ENCODE measurements at places on chromosomes 16 and 17. TPM values are rescaled to one million over a fixed set of nuclear protein-coding genes. Genes with fewer than 3 reads are reported as not detected.

Gene HNF1B
- not detected for polyA plus RNA-seq

Gene KIF19
- 0.36 TPM for polyA plus RNA-seq

Gene RAB26
- polyA plus RNA-seq, result 11.6 TPM

DNA sequence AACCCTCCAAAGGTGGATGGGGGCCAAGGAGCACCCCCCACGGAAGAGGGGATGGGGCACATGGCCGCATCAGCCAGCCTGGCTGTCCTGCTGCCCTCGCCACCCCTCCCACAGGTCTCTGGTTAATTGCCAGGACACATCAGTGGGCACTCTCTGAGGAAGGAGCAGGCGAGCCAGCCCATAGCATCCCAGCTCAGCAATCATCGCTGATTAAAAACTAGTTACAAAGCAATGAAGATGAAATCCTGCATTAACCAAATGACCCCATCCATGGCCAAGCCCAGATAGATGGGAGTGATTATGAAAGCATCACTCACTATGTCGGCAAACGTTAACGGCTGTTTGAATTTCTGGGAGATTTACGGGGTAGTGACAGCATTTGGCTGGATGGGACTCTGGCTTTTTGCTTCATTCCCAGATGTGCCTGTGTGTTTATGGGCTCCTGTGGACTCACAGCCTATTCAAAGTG lies 45.3 kb downstream of the CCDC182 start:
- H3K27ac ChIP-seq, result no peak overlapping the region
- no peak for DNase-seq
- H3K4me1 ChIP-seq, result no peaks in the 10 kb centered on the region

- H3K4me3 ChIP-seq, result no peak overlapping the region
- DNase-seq, result no peak
- H3K27me3 ChIP-seq, result no peaks in the 10 kb centered on the region
- no peak overlapping the region for H3K27ac ChIP-seq
- H3K4me1 ChIP-seq, result no peaks in the 10 kb centered on the region
These were observed 8.7 kb downstream of the CCL17 start for GRCh38 chr16:57413301-57413730.

GRCh38 chr16:4572715-4573114 lies 16.6 kb downstream of the C16orf96 start:
- H3K27me3 ChIP-seq, result no peaks in the 10 kb centered on the region
- no peak overlapping the region for H3K4me3 ChIP-seq
